ENCODE measurements at places on chromosomes 1 and 21.

DNA sequence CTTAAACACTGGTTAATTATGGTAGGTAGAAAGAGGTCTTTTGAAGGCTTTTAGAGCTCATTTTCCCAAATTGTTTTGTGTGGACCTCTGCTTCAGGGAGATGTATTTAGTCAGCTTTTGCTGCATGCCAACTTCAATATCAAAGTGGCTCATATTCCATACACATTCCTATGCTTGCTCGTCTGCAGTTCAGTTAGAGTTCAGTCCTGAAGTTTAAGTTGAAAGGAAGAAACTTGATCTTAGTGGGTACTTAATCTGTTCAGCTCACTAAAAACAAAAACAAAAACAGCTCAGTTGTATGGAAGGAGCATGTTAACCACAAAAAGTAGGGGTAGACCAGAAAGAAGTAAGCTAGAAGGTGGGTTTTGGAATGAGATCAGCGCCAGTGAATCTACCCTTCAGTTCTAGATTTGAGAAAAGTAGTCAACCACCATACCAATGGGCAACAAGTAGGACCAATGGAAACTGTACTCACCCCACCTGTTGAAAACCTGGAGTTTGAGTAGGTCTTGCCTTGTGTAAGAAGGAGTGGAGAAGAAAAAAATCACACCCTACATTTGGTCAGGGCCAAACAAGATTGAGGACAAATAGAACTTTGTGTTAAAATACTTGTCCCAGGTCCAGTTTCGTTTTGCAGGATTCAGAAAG, 58.0 kb downstream of the LEPR start:
- no peak for DNase-seq

DNA sequence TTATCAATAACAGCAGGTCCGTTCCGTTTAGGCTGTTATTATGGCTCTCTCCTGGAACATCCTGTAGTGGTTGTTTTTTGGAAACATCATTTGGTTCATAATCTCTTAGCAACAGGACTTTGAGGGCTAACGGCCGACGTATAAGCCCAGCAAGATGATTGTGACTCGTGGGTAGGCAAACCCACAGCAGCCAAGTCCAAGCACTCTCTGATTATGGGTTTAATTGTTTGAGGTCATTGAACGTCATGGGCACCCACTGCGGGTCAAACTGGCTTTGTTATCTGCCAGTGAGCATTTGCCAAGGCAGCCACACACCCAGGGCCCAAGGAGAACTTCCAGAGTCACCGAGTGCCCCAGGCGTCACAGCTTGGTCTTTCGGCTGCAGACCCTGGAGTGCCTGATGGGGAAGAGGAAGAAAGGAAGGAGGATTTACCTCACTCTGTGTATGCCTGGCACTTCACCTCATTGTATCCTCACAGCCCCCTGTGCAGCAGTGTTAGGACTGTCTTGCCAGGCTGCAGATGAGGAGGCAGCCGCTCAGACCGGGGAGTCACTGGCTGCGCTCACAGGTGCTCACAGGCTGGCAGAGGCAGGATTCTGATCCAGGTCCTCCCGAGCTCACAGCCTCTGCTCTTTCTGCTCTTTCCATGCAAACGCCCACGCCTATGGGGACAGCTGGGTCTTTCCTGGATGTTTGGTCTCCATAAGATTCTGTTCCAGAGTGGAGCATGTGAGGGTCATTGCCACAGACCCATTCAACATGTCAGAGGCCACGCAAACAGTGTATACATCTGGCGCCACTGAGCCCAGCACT, 30.8 kb upstream of the EPS8L3 start:
- DNase-seq: no peak

GRCh38 chr1:111821121-111821745, 65.5 kb downstream of the DDX20 start:
- no peak for DNase-seq

- no peak for DNase-seq
These were observed 123.8 kb downstream of the PCBP3 start for GRCh38 chr21:45767071-45768006.

- no peak for DNase-seq
These were observed 430 bp downstream of the S100B start for GRCh38 chr21:46604329-46604974.

DNA sequence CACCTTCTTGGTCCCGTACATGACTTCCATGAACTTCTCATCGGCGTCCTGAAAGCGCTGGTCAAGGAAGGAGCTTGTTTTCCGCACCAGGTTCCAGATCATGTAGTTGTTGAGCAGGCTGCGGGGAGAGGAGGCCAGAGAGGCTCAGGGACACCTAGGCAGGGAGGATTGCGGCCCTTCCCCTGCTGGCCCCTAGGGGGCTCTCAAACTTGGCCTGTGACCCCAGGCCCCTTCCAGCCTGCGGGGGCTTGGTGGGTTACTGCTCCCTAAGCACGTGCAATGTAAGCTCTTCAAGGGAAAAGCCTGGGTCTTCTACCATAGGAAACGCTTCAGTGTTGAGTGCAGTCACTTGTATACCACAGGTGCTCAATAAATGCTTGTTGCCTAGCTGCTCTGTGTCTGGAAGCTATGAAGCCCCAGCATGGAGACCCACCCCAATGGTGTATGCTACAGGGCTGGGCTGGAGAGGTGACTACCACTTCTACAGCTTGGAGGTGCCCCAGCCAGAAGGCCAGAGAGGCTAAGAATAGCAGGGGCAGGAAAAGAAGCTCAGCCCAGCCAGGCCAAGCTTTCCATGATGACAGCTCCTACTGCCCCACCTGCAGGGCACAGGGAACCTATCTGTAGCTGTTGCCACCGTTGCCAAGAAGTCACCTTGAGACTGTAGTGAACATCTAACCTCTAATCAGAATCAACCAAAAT, 45.1 kb downstream of the ECE1 start:
- DNase-seq: no peak

- no peak for DNase-seq
These were observed 836 bp downstream of the CDC7 start for GRCh38 chr1:91501523-91501851.

DNA sequence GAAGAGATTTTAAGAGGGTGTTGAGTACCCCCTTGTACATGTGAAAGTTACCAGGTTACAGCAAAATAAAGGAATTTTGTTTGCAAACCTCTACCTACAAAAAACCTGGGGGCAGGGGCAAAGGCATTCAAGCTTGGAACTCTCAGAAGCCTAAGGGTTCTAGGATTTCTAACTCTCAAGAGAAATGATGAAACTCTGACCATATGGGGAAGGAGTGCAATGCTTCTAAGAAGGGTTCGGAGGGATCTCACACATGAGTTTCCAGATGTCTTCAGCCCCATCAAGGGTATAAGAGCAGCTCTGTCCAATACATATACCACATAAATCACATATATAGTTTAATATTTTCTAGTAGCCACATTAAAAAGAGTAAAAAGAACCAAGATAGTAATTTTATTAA, 7.3 kb upstream of the FCGR2A start:
- no peak for DNase-seq

DNA sequence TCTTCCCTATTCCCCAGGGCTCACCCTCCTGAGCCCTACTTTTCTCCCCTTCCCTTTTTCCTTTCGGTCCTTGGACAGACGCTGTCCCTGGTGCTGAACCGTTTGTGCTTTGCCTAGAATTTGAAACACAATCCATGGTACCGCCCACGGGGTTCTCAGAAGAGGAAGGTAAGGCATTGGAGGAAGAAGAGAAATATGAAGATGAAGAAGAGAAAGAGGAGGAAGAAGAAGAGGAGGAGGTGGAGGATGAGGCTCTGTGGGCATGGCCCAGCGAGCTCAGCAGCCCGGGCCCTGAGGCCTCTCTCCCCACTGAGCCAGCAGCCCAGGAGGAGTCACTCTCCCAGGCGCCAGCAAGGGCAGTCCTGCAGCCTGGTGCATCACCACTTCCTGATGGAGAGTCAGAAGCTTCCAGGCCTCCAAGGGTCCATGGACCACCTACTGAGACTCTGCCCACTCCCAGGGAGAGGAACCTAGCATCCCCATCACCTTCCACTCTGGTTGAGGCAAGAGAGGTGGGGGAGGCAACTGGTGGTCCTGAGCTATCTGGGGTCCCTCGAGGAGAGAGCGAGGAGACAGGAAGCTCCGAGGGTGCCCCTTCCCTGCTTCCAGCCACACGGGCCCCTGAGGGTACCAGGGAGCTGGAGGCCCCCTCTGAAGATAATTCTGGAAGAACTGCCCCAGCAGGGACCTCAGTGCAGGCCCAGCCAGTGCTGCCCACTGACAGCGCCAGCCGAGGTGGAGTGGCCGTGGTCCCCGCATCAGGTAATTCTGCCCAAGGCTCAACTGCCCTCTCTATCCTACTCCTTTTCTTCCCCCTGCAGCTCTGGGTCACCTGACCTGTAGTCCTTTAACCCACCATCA, 10.4 kb downstream of the BCAN start:
- DNase-seq: no peak

DNA sequence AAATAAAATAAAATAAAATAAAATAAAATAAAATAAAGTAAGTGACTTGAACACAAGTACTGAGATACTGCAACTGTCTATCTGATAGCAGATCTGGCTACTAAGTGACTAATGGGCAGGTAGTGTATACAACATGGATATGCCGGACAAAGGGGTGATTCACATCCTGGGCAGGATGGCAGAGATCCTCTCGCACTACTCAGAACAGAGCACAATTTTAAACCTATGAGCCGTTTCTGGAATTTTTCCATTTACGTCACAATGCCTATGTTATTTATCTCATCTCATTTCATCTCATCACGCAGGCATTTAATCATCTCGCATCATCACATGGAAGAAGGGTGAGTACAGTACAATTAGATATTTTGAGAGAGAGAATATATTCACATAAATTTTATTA, 233.3 kb upstream of the COA6 start:
- DNase-seq: no peak

GRCh38 chr1:18326211-18326897, 154.4 kb upstream of the KLHDC7A start:
- no peak for DNase-seq

GRCh38 chr1:64474665-64475439, 4.9 kb downstream of the CACHD1 start:
- no peak for DNase-seq

DNA sequence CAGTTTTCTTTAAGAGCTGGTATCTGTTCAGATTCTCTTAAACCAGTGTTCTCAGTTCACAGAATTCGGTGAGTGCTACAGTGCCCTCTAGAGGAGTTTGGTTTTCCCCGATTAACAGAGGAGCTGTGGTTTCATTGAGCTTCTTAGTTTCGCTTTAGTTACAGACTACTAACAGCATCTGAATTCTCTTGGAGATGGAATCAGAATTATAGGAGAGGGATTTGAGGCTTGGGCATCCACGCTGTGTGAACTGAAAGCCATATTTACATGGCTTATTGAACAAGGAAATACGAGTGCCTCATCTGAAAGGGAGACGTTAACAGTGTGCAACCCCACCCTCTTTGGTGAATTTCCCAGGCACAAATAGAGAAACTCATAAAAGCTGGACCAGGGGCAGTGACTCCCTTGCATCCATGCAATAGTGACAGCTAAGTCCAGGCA, 202.0 kb downstream of the USH2A start:
- DNase-seq: no peak
